ENCODE measurements at places on chromosomes 16 and 17. TPM values are rescaled to one million over a fixed set of nuclear protein-coding genes. Genes with fewer than 3 reads are reported as not detected.

DNA sequence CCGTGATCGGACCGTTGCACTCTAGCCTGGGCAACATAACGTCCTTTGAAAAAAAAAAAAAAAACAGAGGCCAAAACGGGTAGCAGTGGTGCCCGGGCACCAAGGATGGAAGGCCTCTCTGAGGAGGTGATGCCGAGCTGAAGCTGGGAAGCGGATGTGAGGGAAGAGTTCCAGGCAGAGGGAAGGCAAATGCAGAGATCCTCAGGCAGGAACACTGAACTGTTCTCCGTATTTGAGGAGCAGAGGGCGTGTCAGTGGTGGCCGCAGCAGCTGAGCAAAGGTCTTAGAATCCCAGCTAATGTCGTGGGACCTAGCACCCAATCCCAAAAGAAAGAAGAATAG, 656 bp upstream of the KCTD13 start:
- DNase-seq, result peak; percentile 18

DNA sequence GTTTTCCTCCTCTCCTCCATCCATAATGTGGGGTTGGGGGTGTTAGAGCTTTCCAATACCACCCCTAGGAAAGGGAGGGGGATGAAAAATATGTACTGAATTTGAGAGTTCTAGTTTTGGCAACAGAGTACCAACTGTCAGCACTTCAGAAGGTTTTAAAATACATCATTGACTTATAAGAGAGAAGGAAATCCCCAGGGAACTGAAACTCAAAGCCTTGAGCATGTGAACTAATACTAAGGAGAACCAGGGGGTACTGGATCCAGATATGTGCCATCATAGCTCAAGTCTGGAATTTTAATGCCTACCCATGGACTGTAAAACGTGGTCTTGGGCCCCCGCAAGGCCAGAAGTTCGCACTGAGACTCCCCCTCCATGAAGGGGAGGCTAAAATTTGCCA, 15.8 kb downstream of the CACNG5 start:
- DNase-seq, result no peak

GRCh38 chr17:51085150-51085805, 35.4 kb downstream of the SPAG9 start:
- no peak for DNase-seq

DNA sequence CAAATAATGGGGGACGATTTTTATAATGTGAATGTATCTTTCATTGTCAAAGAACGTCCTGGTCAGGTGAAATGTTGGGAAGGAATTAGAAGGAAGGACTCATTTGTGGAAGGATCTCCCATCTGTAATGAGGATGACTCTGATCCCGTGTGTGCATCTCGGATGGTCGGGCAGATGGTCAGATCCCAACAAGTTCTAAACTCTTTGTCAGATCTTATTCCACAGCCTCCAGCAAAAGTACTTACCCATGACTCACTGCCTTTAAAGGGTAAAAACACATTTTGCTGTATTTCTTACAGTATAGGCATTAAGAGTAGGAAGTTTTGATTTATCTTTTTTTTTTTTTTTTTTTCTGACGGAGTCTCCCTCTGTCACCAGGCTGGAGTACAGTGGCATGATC, 539 bp upstream of the KRTAP4-8 start:
- DNase-seq, result no peak

GRCh38 chr16:2751577-2752034, 832 bp upstream of the SRRM2 start:
- peak; percentile 17 for DNase-seq

DNA sequence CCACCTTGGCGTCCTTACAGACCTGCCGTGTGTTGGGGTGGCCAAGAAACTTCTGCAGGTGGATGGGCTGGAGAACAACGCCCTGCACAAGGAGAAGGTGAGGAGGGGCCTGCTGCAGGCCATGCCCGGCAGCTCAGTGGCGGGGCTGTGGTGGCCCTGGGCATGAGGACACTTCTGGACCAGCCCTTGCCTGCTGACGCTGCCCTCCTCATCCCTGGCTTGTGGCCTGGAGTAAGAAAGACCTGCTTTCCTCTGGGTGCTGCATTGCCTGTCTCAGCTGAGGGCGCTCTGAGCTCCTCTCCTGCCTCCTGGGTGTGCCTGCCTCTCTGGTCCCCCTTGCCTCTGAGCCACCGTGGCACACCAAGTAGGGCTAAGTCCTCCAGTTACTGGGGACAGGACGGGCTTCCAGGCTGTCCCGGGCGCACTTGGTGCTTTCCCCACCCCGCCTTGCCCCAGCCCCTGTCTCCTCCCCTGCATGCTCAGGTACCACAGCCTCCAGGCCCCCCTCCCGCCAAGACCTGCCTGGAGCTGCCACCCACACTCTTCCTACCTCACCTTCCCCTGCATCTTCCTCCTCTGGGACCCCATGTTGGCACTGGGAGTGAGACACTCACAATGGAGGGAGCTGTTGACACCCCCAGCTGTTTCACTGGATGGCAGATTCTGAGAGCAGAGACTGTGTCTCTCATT, 8.7 kb downstream of the ENDOV start:
- no peak for DNase-seq

DNA sequence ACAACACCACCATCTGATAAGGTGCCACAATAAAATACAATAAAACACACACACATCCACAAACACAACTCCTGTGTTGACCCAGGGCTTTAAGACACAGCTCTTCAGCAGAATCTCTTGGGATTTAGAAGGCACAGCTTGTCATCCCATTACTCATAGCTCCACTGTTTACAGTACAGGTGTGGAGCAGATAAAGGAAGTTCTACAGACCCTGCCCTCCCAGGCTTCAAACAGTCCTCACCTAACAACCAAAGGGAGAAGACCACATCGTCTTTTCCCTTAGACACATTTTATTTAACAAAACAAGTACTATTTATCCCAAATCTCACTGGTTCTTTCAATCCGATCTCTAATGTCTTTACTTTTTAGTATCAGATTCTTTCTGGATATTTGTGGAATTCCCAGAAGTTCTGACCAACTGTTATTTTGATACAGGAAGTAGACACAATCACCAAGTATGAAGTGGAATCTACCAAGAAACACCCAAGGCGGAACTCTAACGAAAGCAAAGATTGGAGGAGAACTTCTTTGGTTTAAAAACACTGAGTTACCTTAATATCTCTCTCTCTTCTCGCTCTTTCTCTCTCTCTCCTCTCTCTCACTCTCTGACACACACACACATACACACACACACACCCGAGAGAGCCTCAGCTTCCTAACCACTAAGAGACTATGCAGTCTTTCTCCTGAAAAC, 46.1 kb downstream of the CYTH1 start:
- no peak for DNase-seq

- no peak for DNase-seq
These were observed 24.0 kb downstream of the ZNF750 start for GRCh38 chr17:82815790-82816305.

- DNase-seq, result no peak
These were observed 12.3 kb upstream of the EFCAB13 start for GRCh38 chr17:47311420-47311819.

GRCh38 chr16:74264811-74265210, 31.8 kb upstream of the PSMD7 start:
- no peak for DNase-seq

TBC1D3E gene
- total RNA-seq, result not detected

SLC5A10 gene
- not detected for total RNA-seq

PLXDC1 gene
- 21.2 TPM for total RNA-seq

GPR179 gene
- total RNA-seq, result 0.23 TPM

SLC35G6 gene
- total RNA-seq, result not detected

KAT2A gene
- total RNA-seq, result 58.4 TPM

Measured in mucosa of gallbladder (tissue), 1 donor.